Brain pericyte (primary cell): ENCODE measurements at places on chromosomes 11 and 22.

GRCh38 chr22:28589102-28589750, 90.4 kb downstream of the TTC28 start:
- no peak for DNase-seq

DNA sequence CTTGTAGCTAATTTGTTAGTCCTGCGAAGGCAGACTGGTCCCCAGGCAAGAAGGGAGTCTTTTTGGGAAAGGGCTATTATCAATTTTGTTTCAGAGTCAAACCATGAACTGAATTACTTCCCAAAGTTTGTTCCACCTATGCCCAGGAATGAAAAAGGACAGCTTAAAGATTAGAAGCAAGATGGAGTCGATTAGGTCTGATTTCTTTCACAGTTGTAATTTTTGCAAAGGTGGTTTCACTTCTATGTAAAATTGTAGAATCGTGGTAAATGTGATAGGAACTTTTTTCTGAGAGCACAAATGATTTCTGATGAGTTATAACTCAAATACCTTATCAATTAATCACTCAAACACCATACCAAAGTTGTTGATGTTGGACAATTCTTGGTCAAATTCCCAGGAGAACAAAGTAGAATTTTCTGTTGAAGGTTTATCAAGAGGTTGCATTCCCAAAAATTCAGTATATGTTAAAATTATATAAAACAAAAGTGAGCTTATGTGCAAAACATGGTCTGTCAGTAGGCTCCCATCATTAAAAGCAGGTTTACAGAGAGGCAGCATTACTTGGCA, 2.9 kb upstream of the CTSC start:
- DNase-seq = no peak

DNA sequence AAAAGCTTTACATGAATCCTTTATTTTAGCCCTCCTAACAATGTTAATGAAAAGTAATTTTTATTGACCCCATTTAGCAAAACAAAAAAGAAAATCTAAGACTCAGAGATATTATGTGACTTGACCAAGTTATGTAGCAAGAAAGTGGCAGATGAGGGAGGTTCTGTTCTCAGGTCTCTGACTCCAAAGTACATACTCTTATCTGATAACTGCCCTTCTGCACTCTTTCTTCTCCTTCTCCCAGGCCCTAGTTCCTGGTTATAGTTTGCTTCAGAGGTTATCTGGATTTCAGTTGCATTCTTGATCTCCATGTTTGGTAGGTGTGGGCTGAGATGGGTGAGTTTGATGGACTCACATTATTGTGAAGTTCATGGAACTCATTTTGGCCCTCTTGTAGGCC, 4.5 kb downstream of the OR9Q2 start:
- no peak for DNase-seq

- no peak for DNase-seq
Observed at GRCh38 chr22:41660416-41660815, 28.3 kb downstream of the SNU13 start.

DNA sequence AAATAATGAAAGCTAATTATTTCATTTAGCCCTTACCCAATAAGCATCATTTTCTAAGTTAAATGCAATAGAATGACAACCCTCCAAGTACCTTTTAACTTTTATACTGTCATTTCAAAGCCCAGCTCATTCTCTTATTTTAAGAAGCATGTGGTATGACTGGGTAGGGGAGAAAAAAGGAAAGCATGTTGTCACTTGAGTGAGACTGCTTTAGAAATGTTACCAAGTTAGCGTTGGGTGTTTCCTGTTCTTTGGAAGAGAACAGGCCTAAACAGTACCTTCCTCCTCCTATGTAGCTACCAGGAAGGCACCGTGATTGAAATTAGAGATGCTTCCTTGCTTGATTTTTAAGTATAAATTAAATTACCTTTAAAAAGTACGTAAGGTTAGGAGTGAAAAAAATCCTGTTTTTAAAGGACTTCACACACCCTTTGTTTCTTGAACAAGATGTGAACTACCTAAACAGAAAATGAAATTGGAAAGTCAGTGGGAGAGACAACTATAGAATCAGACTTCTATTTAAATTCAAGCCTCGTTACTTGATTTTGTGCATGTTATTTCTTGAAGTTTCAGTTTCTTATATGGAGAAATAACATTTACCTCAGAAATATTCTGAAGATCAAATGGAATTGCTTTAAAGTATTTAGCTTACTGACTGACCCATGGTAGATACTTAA, 741 bp upstream of the CNTF start:
- DNase-seq = no peak

GRCh38 chr11:63909591-63910506, 7.1 kb downstream of the RCOR2 start:
- no peak for DNase-seq

- no peak for DNase-seq
Observed at GRCh38 chr22:25002241-25002985, 49.9 kb downstream of the KIAA1671 start.

DNA sequence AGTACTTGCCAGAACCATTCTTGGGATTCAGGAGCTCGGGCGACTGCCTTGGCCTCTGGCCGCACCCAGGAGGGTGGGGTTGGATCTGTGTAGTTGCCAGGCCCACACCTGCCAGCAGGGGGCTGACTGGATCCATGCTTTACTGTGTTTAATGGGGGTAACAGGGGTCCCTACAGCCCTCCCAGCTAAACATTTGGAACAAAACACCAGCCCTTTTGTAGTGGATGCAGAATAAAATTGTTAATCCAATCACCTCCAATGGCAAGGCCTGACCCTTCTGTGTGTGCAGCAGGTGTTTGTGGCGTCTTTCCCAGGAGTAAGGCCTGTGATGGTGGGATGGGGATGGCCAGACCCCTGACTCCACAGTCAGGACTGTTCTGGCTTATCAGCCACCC, 22.5 kb downstream of the SUN2 start:
- DNase-seq = no peak

DNA sequence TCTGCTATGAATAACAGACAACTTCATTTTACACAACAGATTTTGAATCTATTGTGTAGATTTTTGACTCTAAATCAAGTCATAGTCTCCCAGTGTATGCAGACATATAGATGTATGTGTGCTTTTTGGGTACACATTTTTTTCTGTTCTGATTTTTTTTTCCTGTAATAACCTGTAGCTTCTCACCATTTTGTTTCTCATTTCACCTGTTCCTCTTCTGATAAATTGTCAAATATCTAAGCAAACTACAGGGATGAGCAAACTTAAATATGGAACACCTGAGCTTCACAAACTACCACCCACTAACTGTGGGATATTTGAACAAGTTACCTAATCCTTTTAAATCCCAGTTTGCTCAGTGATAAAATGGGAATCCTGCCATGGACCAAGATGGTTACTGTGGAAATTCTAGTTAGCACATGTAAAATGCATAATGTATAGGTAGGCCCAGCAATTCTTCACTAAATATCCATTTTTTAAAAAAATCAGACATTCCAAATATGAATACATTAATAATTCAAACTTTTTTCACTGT, 15.7 kb downstream of the LGR4 start:
- no peak for DNase-seq

DNA sequence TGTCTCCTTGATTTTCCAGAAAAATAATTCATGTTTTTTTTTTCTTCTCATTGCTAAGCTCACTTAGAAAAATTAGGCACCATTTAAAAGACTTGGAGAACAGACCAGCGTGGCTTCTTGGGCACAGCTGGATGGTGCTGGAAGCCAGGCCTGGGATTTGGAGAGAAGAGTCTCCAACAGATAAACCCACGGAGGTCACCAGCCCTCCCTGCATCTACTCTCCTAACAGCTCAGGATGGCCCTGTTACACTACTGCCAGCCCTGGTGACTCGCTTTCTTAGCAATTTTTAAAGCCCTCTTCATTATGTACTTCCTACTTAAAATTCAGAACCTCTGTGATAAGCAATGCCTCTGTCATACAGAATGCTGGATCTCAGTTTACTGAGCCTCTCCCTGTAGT, 1.7 kb downstream of the PTH start:
- DNase-seq = no peak
